Frontal cortex (tissue), 4 donors: ENCODE measurements at places on chromosomes 3 and 15.

- DNase-seq = no peak
Measured at GRCh38 chr3:154668187-154668586, 238.2 kb upstream of the GPR149 start.

DNA sequence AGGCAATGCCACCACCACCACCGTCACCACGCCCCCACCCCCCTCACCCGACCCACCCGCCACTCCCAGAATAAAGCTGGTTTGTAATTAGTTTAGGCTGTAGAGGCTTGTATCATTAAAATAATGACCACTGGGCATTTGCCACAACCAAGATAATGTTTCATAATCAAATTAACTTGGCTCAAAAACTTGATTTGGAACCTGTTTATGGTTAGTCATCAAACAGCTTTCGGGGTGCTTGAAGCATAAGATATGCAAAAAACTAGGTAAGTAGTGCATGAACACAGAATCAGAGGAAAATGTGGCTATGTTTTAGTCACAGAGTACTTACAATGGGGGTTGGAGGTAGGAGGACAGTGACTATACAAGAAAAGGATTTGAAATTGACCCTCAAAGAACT, 115.1 kb downstream of the FHIT start:
- no peak for DNase-seq

DNA sequence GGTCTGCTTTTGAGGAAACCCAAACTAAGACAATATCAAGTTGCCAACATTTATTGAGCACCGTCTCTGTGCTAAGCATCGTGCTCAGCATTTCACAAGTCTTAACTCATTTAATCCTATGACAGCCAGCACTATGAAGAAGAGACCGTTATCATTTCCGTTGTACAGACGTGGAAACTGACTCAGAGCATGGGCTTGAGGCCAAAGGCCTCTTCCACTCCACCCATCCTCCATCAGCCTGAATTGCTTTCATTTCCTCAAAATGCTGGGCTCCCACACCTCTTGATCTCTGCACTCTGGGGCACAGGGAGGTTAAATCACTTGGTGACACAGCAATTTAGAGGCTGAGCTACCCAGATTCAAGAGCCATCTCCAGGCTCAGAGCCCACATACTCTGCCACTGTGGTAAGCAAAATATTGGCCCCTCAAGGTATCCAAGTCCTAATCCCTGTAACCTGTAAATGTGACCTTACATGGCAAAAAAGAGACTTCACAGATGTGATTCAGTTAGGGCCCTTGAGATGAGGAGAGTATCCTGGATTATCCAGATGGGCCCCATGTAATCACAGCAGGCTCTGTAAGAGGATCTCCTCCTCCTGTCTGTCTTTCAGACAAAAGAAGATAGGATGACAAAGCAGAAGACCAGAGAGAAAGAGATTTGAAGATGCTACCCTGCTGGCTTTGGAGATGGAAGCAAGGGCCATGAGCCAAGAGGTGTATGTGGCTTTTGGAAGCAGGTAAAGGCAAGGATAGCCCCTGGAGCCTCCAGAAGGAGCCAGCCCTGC, 24.3 kb upstream of the FLNB start:
- DNase-seq = no peak

GRCh38 chr15:52658955-52659354, 20.2 kb downstream of the ATOSA start:
- DNase-seq = no peak

- no peak for DNase-seq
Measured at GRCh38 chr3:113753376-113753985, 6.6 kb downstream of the ATP6V1A start.

DNA sequence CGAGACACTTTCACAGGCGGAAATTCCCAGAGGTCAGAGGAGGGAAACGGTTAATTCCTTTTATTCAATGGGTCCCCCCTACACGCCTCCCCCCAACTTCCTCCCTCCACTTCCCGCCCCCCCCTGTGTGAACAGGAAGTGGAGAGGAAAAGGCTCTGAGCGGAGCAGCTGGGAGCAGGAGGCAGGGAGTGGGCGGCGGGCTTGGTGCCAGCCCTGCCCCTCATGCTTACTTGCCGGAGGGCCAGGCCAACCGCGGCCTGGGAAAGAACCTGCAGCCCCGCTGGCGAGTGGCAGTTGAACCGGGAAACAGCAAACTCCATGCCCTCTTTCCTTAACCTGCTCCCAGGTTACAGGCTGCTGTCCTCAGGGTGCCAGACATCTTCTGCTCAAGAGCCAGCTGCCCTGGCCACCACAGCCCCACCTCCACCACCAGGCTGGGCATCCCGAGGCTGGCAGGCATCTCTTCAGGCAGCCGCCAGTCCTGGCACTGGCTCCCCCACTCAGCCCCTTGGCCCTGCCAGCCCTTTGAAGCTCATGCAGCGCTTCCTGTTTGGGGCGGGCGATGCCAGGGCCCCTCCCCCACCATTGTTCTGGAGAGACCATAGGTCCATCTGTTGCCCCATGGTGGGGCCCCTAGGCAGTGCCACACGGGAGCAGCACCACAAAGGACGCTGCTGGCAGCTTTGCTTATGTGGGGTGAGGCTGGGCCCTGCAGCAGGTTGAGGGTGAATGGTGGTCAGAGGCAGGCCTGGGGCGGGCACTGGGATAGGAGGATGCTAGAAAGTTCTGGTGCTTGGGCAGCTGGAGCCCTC, 12.9 kb downstream of the VPS18 start:
- DNase-seq = no peak

- no peak for DNase-seq
Measured at GRCh38 chr15:50884540-50884939, 23.9 kb upstream of the AP4E1 start.

GRCh38 chr3:144403040-144403457, 431.4 kb downstream of the DIPK2A start:
- DNase-seq = no peak

GRCh38 chr3:46416125-46416810, 9.2 kb downstream of the CCRL2 start:
- no peak for DNase-seq

DNA sequence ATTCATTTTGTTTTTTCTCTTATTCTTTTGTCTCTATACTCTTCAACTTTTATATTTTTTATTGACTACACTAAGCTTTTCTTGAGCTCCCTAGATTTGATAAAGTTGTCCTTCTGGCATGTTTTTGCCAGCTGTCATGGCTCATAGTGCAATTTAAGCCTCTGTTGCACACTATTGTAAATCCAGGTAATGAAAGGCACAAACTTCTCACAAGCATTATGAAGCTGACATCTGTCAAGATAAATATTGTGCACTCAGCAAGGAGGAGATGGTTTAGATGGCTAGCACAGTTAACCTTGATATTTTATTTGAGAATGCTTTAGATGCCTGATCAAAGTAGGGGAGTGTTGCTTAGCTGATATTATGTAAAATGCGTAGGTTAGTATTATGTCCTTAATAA, 1280.9 kb downstream of the NSUN3 start:
- DNase-seq = no peak

DNA sequence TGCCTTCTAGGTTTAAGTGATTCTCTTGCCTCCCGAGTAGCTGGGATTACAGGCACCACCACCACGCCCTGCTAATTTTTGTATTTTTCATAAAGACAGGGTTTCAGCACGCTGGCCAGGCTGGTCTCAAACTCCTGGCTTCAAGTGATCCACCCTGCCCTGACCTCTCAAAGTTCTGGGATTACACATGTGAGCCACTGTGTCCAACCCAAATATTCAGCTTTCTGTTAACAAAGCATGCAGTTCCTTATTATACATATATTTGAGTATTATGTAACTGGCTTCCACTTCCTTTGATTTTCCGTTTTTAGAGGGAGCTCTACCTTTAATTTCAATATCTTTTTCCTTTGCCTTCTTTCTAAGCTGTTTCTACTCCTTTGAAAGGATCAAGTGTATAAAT, 26.1 kb downstream of the TSC22D2 start:
- no peak for DNase-seq
